ENCODE measurements at places on chromosomes 6 and 20.

- DNase-seq = peak; percentile 37
Measured at GRCh38 chr6:157763129-157763903, 59.7 kb upstream of the SNX9 start.

DNA sequence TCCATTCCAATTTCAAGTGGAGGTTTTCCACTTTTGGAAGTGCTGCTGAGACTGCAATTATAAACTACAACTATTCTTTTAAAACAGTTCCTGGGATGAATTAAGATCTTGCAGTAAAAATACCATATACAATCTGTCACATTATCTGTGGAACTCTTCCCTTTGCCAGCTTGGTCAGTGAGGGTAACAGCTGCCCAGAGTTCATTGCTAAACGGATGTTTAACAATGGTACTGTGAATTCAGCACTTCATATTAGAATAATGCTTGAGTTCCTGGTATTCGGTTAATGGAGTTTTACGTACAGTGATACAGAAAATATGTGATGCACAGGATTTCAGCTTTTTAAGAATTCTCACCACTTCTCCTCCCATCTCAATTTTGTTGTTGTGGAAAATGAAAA is 51.5 kb downstream of the KCNS1 start:
- no peak for DNase-seq

- no peak for DNase-seq
Measured at GRCh38 chr20:62678553-62678952, 30.1 kb upstream of the NTSR1 start.

- no peak for DNase-seq
Measured at GRCh38 chr6:41779336-41779735, 364 bp downstream of the FRS3 start.

GRCh38 chr6:154071711-154072110 is 32.7 kb downstream of the OPRM1 start:
- no peak for DNase-seq
